Breast epithelium (tissue), 4 donors: ENCODE measurements at places on chromosomes 5 and 9. TPM values are rescaled to one million over a fixed set of nuclear protein-coding genes. Genes with fewer than 3 reads are reported as not detected.
A peak's percentile ranks its signal among the peaks of the same experiment; 100 is the strongest.

- no peak for DNase-seq
- no peaks in the 10 kb centered on the region for H3K36me3 ChIP-seq
- no peaks in the 10 kb centered on the region for H3K27me3 ChIP-seq
- H3K27ac ChIP-seq = no peak overlapping the region
- no peaks in the 10 kb centered on the region for H3K4me1 ChIP-seq
Observed at GRCh38 chr5:135308245-135308644, 90.8 kb downstream of the MACROH2A1 start.

- H3K4me1 ChIP-seq = no peaks in the 10 kb centered on the region
- no peak overlapping the region for H3K27ac ChIP-seq
- H3K4me3 ChIP-seq = no peak overlapping the region
- no peak for DNase-seq
- H3K36me3 ChIP-seq = no peaks in the 10 kb centered on the region
Observed at GRCh38 chr9:114196117-114196516, 40.8 kb downstream of the COL27A1 start.

Gene RAPGEF6
- total RNA-seq = 31.5 TPM

Gene SLC6A18
- total RNA-seq = not detected

DNA sequence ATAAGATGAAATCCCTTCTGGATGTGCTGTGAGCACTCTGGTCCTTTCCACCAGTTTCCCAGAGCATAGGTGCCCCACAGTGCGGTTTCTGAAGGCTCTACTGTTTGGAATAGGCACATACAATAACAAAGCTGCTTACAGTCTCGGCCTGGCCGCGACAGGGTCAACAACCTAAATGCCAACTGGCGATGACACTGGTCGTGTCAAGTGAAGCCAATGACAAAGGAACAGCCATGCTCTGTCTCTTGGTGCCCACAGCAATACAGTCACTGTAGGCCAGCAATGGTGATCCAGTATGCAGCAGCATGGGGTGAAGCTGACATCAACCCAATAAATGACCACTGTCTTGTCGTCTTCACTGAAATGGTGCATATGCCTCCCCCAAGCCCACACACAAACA, 47.8 kb upstream of the EQTN start:
- no peaks in the 10 kb centered on the region for H3K36me3 ChIP-seq
- H3K27ac ChIP-seq = no peak overlapping the region
- H3K4me1 ChIP-seq = peaks cover 8% of the 10 kb centered on the region
- no peak for DNase-seq
- no peak overlapping the region for H3K4me3 ChIP-seq

DNA sequence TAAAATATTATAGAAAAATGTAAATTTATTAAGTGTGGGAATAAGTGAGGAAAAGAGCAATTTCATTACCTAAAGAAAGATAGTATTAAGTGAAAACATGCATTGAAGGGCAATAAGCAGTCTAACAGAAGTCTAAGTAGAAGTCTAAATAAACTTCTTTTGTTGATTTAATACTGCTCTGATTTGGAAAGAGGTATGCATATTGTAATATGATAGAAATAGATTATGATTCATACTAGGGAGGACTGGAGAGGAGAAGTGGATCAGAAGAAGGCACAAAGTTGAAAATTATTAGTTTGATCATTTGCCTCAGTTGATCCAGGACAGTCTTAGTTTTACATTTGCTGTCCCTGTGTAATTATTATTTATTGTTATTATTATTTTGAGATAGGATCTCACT, 6.6 kb upstream of the ERBIN start:
- no peak overlapping the region for H3K4me3 ChIP-seq
- H3K4me1 ChIP-seq = no peaks in the 10 kb centered on the region
- H3K27me3 ChIP-seq = no peaks in the 10 kb centered on the region
- H3K27ac ChIP-seq = no peak overlapping the region
- no peaks in the 10 kb centered on the region for H3K36me3 ChIP-seq
- no peak for DNase-seq

DNA sequence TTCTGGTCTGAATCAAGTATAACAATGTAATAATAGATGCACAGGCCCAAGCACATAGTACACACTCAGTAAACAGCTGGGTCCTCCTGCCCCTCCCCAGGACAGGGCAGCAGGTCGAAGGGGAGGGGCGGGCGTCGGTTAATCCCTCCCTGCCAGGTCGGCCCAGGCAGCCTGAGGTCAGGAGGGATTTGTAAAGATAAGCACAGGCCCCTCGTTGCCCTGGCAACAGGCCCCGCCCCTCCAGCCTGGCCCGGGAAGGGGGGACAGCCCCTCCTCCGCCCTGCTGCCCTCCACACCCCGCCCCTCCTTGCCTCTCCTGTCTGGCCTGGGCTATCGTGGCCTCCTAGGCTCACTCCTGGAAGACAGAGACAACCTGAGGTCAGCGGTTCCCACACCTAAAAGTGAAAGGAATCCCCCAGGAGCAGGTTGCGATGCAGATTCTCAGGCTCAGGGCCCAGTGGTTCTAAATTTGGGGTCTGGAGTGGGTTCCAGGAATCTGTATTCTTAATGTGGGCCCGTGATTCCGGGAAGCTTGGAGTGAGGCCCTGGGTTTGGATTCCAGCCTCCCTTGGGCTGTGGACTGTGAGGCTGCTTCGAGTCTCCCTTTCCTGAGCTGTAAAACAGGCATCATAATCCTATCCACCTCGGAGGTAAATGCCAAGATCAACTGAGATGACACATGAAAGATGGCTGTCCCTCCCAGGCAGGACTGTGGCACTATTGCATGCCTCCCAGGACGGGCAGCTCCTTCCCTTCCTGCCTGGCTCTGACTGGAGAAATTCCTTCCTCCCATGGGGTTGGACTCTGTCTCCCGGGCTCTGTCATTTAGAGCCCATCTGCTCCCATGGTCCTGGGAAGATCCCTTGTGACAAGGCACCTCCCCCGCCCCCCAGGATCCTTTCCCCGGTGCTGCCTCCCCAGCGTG, 4.4 kb downstream of the CRB2 start:
- H3K4me1 ChIP-seq = no peaks in the 10 kb centered on the region
- no peaks in the 10 kb centered on the region for H3K27me3 ChIP-seq
- no peak for DNase-seq
- H3K36me3 ChIP-seq = no peaks in the 10 kb centered on the region
- H3K4me3 ChIP-seq = no peak overlapping the region

- no peaks in the 10 kb centered on the region for H3K4me1 ChIP-seq
- DNase-seq = no peak
- H3K36me3 ChIP-seq = no peaks in the 10 kb centered on the region
- H3K27me3 ChIP-seq = no peaks in the 10 kb centered on the region
- H3K27ac ChIP-seq = no peak overlapping the region
Observed at GRCh38 chr9:4997196-4997595, 12.1 kb downstream of the JAK2 start.

DNA sequence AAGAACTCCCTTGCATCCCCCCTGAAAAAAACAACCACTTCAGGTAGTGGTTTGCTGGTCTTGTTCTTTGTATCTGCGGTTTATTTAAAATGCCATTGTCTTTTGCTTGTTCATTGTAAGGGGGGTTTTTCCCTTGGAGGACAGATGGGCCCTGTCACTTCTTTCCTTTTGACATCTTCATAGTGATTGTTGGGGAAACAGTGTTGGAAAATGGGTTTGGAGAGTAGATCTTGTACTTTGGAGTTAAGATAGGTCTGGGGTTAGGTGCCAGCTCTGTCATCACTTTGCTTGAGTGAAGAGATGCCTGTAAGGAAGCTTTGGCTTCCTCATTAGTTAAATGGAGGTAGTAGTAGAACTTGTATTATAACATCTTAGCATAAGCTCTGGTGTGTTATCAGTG, 112.4 kb downstream of the KDM4C start:
- no peaks in the 10 kb centered on the region for H3K4me1 ChIP-seq
- no peaks in the 10 kb centered on the region for H3K27me3 ChIP-seq
- no peak overlapping the region for H3K4me3 ChIP-seq

- H3K4me3 ChIP-seq = no peak overlapping the region
- no peak overlapping the region for H3K27ac ChIP-seq
- H3K36me3 ChIP-seq = no peaks in the 10 kb centered on the region
- no peaks in the 10 kb centered on the region for H3K4me1 ChIP-seq
- no peaks in the 10 kb centered on the region for H3K27me3 ChIP-seq
Observed at GRCh38 chr9:98829766-98830165, 22.3 kb downstream of the GALNT12 start.

Gene SPATA31D4
- total RNA-seq = not detected

Gene UBLCP1
- 29.5 TPM for total RNA-seq

Gene C5
- 13.2 TPM for total RNA-seq

Gene CER1
- not detected for total RNA-seq

GRCh38 chr5:11064763-11065450, 303.9 kb upstream of the DAP start:
- H3K4me3 ChIP-seq = no peak overlapping the region
- no peak for DNase-seq
- H3K27me3 ChIP-seq = no peaks in the 10 kb centered on the region
- no peaks in the 10 kb centered on the region for H3K36me3 ChIP-seq
- H3K4me1 ChIP-seq = no peaks in the 10 kb centered on the region
- no peak overlapping the region for H3K27ac ChIP-seq

- DNase-seq = no peak
- no peaks in the 10 kb centered on the region for H3K4me1 ChIP-seq
- no peaks in the 10 kb centered on the region for H3K27me3 ChIP-seq
- H3K4me3 ChIP-seq = no peak overlapping the region
Observed at GRCh38 chr5:91272858-91273257, 110.3 kb downstream of the ARRDC3 start.

- H3K27me3 ChIP-seq = no peaks in the 10 kb centered on the region
- no peak overlapping the region for H3K4me3 ChIP-seq
- H3K27ac ChIP-seq = no peak overlapping the region
- H3K36me3 ChIP-seq = no peaks in the 10 kb centered on the region
- no peak for DNase-seq
Observed at GRCh38 chr9:85108229-85108628, 438.7 kb downstream of the NTRK2 start.

Gene CYLC2
- not detected for total RNA-seq

DNA sequence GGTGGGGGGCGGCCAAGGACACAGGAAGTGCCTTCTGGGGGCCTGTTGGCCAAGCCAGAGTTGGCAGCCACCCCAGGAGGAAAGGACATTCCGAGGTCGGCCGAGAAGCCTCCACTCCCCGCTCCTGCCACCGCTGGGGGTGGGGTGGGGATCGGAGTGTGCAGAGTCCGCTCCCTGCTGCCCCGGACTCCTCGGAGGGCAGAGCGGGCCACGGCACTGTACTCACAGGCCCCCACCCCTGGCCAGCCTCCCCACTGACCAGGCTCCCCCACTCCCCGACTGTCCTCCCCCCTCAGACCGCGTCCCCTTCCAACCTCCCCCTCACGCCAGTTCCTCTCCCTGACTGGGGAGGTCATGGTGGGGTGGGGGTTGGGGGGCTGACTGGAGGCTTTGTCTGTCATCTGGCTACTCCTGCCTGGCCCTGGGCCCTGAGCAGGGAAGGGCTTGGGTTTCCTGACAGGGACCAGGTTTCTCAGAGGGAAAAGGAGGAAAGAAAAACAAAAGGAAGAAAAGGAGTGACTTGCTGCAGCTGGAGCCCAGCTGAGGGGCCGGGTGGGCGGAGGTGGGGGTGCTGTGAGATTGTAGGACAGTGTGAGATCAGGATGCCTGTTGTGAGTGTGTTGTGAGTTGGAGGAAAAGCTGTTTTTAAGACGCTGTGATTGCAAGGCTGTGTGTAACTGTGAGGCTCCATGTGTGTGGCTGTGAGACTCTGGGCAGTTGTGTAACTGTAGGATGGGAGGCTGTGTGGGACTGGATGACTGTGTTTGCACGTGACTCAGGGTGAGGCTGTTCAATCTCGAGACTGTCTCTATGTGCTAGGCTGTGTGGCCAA, 29.7 kb downstream of the CNTFR start:
- H3K36me3 ChIP-seq = no peaks in the 10 kb centered on the region
- H3K4me1 ChIP-seq = peaks cover 5% of the 10 kb centered on the region
- peak overlapping the region; percentile 42 for H3K27ac ChIP-seq
- peak overlapping the region; percentile 57 for H3K4me3 ChIP-seq
- H3K27me3 ChIP-seq = no peaks in the 10 kb centered on the region

DNA sequence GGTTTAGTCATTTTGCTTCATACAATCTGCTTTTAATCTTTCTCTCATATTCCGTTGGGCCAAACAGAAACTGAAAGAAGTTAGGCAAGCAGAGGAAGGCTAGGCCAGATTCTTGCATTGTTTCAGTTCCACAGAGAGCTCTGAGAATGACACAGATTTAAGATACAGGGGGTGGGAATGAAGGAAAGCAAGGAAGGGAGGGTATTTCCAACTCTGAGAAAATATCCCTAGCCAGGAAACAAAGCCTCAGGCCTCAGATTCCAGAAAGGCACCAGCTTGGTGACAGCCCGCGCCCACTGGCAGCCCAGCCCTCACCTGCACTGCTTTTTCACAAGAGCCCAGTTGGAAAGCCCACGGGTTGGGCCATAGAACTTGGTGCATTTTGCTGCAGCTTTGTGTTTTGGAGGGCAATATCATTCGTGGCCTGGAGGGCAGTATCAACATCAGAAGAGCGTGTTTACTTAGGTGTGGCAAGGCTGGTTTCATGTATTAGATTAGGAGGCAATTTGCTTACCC, 63.5 kb downstream of the ENC1 start:
- peak overlapping the region; percentile 29 for H3K4me3 ChIP-seq
- peak overlapping the region; percentile 57 for H3K27ac ChIP-seq
- no peaks in the 10 kb centered on the region for H3K27me3 ChIP-seq
- H3K36me3 ChIP-seq = no peaks in the 10 kb centered on the region

DNA sequence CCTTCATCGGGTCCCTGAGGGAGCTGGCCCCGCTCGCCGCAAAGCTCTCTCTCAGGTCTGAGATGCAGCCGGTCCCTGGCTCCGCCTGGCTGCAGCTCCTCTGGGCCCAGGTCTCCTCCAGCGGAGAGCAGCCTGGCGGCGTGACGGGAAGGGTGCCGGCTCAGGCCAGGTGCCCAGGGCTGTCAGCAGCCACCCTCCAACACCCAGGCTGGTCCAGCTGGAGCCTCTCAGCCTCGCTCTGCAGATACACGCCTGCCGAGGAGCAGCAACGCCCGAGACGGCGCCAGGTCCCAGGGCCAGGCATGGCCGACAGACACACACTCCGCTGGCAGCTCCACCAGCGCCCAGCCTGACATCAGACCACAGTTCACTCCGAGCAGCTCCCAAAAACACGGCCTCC, 25.6 kb downstream of the FAM163B start:
- DNase-seq = no peak
- no peak overlapping the region for H3K27ac ChIP-seq
- no peaks in the 10 kb centered on the region for H3K36me3 ChIP-seq
- peaks cover 49% of the 10 kb centered on the region for H3K27me3 ChIP-seq
- no peak overlapping the region for H3K4me3 ChIP-seq
- no peaks in the 10 kb centered on the region for H3K4me1 ChIP-seq

DNA sequence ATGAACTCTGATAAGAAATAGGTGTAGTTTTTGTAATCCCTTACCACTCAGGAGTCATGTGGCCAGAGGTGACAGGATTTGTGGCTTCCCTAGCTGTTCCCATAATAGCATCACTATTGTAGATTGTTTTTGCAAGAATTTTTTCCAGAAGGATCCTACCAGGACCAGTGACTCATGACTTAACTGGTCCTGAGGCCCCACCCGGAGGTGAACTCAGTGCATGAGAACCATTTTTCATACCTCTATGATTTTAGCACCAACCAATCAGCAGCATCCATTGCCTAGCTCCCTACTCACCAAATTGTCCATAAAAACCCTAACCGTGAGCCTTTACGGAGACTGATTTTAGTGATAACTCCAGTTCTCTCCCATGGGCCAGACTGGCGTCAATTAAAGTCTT, 484.8 kb downstream of the PSAT1 start:
- no peaks in the 10 kb centered on the region for H3K27me3 ChIP-seq
- no peak overlapping the region for H3K27ac ChIP-seq
- no peaks in the 10 kb centered on the region for H3K4me1 ChIP-seq

- H3K4me1 ChIP-seq = no peaks in the 10 kb centered on the region
- no peaks in the 10 kb centered on the region for H3K36me3 ChIP-seq
- H3K27me3 ChIP-seq = no peaks in the 10 kb centered on the region
- H3K27ac ChIP-seq = no peak overlapping the region
- H3K4me3 ChIP-seq = no peak overlapping the region
- DNase-seq = no peak
Observed at GRCh38 chr5:180007582-180007981, 64.0 kb downstream of the RNF130 start.

GRCh38 chr9:129160712-129161533, 17.1 kb downstream of the IER5L start:
- no peaks in the 10 kb centered on the region for H3K36me3 ChIP-seq
- H3K4me1 ChIP-seq = peaks cover 3% of the 10 kb centered on the region
- H3K27ac ChIP-seq = peak overlapping the region; percentile 32
- no peaks in the 10 kb centered on the region for H3K27me3 ChIP-seq
